ENCODE measurements at places on chromosomes 3 and 15.

- no peak for DNase-seq
Observed at GRCh38 chr15:36301947-36302346, 277.5 kb upstream of the CDIN1 start.

- DNase-seq, result no peak
Observed at GRCh38 chr3:105397974-105398373, 31.3 kb downstream of the ALCAM start.

- DNase-seq, result no peak
Observed at GRCh38 chr3:14859880-14860279, 41.1 kb downstream of the FGD5 start.

- DNase-seq, result no peak
Observed at GRCh38 chr3:180142041-180142440, 105.3 kb upstream of the PEX5L start.

- DNase-seq, result no peak
Observed at GRCh38 chr15:28955993-28956421, 70.2 kb downstream of the APBA2 start.

GRCh38 chr3:53812434-53812833 lies 33.8 kb downstream of the CHDH start:
- DNase-seq, result no peak

GRCh38 chr15:33675246-33675645 lies 293.1 kb upstream of the CHRM5 start:
- peak; percentile 55 for DNase-seq

GRCh38 chr3:83500931-83501330 lies 1457.9 kb upstream of the CADM2 start:
- no peak for DNase-seq

- DNase-seq, result no peak
Observed at GRCh38 chr15:38275959-38276358, 23.3 kb downstream of the SPRED1 start.

Data from D341Med (cell line).